ENCODE measurements at places on chromosomes 1 and 21.

- DNase-seq: peak; percentile 36
These were observed 57.8 kb upstream of the RAVER2 start for GRCh38 chr1:64686828-64687724.

DNA sequence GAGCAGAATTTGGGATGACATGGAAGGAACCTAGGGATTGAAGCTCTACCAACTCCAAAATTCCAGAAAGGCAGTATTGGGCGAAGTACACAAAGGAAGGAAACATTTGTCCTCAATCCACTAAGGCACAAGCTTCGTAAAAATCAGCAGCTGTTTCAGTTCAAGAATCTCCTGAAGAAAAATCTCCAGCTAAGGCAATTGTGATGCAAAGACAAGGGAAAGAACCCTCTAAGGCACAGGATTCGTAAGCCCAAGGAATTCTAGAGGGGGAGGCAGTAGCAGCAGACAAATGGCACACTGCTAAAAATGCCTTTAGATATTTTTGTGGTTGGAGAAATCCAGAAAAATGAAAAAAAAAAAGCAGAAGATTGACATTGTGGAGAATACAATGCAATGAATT, 64.5 kb upstream of the PLPPR5 start:
- DNase-seq: no peak

- DNase-seq: no peak
These were observed 20.3 kb upstream of the LAPTM5 start for GRCh38 chr1:30777904-30778153.

GRCh38 chr1:233478611-233479010, 135.3 kb upstream of the KCNK1 start:
- no peak for DNase-seq

- no peak for DNase-seq
These were observed 1.0 kb downstream of the AKR7A2 start for GRCh38 chr1:19310720-19311502.

DNA sequence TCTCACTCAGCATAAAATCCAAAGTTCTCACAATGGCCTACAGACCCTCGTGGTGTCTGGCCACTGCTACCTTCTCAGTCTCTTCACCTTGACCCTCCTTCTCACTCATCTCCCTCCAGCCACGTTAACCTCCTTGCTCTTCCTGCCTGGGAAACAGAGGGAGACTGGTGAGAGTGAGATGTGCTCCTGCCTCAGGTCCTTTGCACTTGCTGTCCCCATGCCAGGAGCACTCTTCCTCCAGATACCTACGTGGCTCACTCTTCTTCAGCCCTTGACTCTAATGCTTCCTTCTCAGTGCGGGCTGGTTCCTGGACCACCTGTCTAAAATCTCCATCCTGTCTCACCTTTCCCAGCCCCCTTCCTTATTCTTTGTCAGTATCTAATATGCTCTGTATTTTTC, 24.7 kb downstream of the TRIM62 start:
- DNase-seq: no peak

DNA sequence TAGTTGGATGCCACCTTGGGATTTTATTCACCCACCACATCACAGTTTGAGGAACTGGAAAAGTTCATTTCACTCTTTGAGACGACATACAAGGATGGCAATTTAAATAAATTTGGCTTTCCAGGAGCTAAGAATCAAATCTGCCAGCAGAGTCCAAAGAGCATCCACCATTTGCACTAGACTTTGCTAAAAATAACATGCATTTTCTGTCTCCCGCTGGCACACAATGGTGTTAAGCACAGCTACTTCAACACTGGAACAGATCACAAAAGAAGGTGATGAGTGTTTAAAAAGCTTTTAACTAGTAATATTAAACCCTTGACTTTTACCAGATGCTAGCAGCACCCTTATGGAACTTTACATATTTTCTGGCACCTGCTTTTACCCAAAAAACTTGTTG, 44.6 kb downstream of the MAEL start:
- DNase-seq: no peak

DNA sequence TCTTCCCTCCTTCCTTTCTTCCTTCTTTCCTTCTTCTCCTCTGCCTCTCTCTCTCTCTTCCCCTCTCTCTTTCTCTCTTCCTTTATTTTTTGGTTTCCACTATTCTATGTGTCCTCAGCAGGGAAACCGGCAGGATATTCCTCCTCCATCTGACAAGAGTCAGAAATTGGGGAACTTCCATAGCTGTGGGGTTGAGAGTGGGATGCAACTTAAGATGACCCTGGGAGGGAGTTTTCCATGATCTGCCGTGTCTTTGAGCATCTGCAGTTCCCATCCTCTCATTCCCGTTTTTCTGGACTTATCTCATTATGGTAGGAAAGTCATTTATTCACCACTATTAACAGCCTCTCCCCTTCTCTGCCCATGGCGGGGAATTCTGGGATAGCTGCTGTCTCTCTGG, 98.6 kb downstream of the NMNAT2 start:
- no peak for DNase-seq

GRCh38 chr1:93419344-93419743, 28.6 kb upstream of the FNBP1L start:
- no peak for DNase-seq

- no peak for DNase-seq
These were observed 993 bp downstream of the PDZK1 start for GRCh38 chr1:145706086-145706664.

DNA sequence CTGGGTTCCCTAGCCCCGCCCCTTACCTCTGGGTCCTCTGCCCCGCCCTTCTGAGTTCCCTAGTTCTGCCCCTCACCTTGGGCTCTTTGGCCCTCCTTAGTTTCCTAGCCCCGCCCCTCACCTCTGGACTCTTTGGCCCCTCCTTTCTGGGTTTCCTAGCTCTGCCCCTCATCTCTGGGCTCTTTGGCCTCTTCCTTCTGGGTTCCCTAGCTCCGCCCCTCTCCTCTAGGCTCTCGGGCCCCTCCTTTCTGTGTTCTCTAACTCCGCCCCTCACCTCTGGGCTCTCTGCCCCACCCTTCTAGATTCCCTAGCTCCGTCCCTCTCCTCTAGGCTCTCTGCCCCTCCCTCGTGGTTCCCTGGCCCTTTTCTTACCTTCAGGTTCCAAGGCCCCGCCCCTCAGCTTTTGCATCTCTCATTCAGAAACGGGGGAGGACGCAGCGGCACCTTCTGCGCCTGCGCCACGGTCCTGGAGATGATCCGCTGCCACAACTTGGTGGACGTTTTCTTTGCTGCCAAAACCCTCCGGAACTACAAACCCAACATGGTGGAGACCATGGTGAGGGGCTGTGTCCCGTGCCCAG, 88.5 kb downstream of the PTPRU start:
- DNase-seq: peak; percentile 11

GRCh38 chr1:225435487-225435886, 7.6 kb upstream of the LBR start:
- no peak for DNase-seq

DNA sequence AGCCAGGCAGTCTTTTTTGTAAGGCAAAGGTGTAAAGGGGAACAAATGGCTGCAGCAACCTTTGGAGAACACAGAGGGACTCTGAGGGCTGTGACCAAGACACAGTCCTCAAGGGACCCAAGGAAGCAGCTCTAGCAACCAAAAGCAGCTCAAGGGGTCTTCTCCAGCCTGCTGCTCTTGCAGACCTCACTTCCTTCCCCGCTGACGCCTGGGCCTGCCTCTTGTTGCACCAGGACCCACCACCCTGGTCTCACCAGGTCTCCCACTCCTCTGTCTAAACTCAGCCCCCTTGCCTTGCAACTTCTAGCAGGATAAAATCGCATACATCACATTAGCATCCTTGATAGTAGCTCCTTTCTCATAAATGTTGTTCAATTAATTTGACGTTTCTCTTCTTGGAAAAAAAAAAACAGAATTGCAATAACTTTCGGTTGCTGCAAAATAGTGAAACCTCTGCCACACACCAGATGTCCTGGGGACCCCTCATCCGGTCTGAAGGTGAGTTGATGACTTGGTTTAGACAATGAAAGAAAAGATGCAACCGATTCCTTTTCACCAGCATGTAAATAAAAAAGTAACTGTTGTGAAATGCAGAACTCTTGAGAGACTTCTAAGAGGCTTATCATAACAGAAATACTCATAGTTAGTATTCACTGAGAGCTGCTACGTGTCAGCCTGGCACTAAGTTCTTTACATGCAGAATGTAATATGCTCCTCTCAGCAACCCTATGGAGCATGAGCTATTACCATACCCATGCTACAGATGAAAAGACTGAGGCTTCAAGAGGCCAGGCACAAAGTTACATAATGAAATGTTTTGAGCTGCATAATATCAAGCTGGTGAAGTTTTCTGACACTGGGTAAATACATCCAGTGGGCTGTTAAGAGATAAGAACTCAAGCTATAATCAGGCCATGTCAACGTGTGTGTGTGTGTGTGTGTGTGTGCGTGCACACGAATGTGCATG, 58.5 kb downstream of the UMODL1 start:
- no peak for DNase-seq

GRCh38 chr1:14597343-14598006, 1.0 kb upstream of the KAZN start:
- no peak for DNase-seq

DNA sequence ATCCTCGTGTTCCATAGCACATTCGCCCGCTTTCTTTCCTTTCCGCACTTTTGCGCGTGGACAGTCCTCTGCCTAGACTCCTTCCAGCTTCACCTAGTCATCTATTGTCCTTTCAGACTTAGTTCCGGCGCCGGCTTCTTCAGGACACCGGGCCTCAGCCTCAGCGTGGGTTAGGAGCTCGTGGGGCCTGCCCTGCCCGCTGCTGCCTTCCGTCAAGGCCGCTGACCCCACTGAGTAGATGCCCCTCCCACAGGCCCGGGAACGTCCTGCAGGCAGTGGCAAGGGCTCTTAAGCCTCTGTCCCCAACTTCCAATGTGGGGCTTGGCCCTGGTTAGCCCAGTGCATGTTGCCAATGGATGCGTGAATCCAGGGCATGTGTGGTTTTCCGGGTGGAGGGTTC, 11.4 kb downstream of the DMRTB1 start:
- DNase-seq: no peak

GRCh38 chr1:224061436-224061835, 52.5 kb upstream of the FBXO28 start:
- no peak for DNase-seq

DNA sequence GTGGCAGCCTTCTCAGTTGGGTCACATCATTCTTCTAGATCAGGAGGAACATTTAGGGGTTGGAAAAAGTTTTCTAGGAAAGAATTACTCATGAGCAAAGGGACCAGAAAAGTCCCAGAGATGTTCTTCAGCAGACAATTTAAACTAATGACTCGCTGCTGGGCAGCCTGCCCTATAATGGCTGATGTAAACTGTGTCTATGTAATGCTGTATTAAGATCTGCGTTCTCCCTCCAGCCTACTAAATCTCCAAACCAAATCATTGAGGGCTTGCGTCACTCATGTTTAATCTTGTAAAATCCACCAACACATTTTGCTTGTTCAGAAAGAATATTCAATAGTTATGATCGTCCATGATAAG, 92.1 kb downstream of the LRRC8C start:
- DNase-seq: no peak

DNA sequence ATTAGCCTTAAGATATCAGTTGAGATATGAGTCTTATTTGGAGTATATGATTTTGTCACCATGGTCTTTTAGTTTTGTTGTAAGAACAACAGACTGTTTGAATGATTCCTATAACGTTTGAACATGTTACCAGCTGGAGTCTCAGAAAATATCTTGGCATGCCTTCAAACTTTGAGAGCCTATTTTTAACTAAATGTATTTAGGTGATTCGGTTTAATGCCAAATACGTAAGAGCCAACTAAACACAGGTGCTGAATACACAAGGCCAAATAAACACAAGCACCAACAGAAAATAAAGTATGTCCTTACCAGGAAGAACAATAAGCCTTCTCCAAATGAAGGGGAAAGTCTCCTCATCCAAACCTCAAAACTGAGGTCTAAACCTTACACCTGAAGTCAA, 48.6 kb downstream of the PRKACB start:
- DNase-seq: no peak

DNA sequence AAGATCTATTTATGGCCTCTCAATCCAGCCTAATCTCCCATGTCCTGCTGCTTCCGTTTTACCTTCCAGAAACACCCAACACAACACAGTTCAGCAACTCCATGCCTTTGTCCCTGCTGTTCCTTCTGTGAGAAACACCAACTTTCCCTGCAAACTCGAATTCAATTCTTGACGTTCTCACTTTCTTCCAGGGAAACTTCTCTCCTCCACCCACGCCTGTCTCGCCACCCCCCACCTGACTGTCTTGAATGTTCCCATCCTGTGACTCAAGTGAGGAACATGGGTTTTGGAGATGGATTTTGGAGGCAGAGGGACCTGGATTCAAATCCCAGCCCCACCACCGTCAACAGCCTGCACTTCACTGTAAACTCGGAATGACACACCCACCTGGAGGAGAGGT, 44.8 kb downstream of the GRHL3 start:
- no peak for DNase-seq

DNA sequence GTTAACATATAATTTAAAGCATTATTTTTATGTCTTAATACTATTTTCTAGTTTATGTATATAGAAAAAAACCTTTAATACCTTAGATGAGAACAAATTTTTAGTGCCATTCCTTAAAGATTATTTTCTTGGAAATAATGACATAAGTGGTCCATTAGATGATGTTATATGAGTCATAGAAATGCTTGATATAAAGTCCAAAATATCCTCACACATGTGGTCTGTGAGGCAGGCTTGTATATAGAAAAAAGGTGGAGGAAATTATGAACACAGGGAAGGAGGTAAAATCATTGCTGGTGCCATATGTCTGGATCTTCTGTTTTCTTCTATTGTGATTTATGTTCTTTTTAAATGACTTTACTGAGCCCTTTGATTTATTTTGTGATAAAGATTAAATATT, 79.3 kb downstream of the MAP3K7CL start:
- DNase-seq: no peak
